Stimulated activated CD4-positive, alpha-beta T cell treated with anti-CD3 and anti-CD28 coated beads, TNF-alpha, amount 100 ng/mL, for 4 hours (primary cell): ENCODE measurements at places on chromosomes 1 and 21.

GRCh38 chr1:109133815-109134214 is 19.9 kb downstream of the ELAPOR1 start:
- DNase-seq, result no peak

DNA sequence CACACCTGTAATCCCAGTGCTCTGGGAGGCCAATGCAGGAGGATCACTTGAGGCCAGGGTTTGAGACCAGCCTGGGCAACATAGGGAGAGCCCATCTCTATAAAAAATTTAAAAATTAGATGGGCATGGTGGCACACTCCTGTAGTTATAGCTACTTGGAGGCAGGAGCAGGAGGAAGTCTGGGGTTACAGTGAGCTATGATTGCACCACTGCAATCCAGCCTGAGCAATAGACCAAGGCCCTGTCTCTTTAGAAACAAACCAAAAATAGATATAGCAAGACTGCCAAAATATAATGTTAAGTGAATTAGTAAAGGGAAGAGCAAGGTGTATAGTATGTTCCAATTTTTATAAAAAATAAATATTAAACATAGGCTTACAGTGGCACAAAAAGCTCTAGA is 28.8 kb downstream of the PLEKHO1 start:
- no peak for DNase-seq

DNA sequence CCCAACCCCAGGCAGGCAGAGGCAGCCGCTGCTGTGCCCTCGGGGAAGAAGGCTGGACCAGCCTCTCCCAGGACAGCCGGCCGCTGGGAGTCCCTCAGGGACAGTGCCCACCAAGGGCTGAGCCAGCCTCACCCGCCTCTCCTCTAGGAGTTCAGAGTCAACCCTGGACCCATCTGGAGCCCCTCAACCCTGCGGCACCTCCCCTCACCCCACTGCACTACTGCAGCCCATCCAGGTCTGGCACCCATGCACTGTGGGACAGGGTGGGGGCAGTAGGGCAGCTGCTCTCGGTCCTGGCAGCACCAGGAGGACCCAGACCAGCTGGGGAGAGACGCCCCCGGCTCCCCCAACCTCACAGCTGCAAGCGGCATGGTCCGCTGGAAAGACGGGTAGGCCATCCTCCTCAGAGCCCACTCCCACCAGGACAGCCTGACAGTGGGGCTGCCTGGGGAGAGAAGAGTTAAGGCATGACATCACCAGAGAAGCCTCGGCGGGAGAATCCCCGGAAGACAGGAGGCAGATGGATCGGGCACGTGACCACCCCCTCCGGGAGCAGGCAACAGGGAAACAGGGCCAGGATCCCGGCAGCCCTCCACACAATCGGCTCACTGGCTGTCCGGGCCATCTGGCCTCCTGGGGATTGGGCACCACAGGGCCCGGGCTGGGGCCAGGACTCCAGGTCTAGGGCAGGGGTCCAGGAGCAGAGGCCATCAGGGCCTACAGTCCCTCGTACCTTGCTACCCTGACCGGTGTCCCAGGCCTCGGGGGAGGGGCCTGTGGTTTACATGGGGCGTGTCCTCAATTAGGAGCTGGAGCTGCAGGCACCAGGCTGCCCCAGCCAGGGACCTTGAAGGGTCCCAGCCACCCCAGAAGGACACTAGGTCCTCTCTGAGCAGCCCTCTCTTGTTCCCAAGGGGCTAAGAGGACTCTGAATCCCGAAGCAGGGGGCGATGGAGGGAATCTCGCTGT is 3.1 kb downstream of the ACAP3 start:
- no peak for DNase-seq

GRCh38 chr1:181033799-181034451 is at the start of gene MR1:
TSS of gene MR1 (plus strand) at chr1:181033983. CDS start at chr1:181034008, 25 bp downstream.
- peak; percentile 13 for DNase-seq

DNA sequence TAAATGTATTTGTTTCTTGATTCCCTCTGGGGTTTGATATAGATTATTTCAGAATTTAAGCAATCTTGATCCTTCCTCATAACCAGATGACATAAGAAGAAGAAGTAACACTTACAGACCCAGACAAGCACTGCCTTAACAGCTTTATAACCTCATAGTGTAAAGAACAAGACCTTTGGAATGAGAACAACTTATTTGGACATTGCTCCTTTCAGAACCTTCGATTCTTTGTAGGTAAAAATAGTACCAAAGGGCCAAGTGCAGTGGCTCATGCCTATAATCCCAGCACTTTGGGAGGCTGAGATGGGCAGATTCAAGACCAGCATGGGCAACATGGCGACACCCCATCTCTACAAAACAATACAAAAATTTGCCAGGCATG is 15.0 kb downstream of the TM2D1 start:
- no peak for DNase-seq

- no peak for DNase-seq
Measured at GRCh38 chr1:26822737-26823395, 3.6 kb upstream of the ZDHHC18 start.

GRCh38 chr1:235637756-235638534 is 11.6 kb downstream of the GNG4 start:
- no peak for DNase-seq

DNA sequence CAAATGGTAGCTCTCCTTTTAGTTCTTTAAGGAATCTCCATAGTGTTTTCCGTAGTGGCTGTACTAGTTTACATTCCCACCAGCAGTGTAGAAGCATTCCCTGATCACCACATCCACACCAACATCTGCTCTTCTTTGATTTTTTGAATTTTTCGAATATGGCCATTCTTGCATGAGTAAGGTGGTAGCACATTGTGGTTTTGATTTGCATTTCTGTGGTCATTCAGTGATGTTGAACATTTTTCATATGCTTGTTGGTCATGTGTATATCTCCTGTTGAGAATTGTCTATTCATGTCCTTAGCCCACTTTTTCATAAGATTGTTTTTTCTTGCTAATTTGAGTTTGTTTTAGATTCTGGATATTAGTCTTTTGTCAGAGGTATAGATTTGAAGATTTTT is 84.6 kb upstream of the B3GALT2 start:
- DNase-seq, result no peak

DNA sequence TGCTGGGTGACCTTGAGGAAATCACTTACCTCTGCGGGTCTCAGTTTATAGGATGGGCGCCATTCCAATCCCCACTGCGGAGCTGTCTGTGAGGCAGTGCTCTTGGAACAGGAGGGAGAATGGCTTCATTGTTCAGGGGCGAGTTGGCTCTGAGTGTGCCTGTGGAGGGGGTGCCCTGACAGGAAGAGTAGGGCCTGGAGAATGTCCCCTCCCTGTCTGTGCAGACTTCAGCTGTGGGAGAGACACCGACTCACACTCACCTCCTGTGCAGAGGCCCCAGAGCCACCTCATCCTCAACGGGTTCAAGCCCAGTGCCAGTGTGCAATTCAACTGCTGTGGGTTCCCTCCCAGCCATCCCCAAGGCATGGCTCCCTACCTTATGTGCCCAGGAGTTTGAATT is 17.1 kb downstream of the ADORA1 start:
- no peak for DNase-seq

GRCh38 chr1:113942527-113942926 is 13.4 kb downstream of the HIPK1 start:
- DNase-seq, result no peak

- no peak for DNase-seq
Measured at GRCh38 chr1:150762552-150762951, 3.0 kb downstream of the CTSS start.

- peak; percentile 22 for DNase-seq
Measured at GRCh38 chr1:26471498-26472319, 531 bp upstream of the HMGN2 start.

DNA sequence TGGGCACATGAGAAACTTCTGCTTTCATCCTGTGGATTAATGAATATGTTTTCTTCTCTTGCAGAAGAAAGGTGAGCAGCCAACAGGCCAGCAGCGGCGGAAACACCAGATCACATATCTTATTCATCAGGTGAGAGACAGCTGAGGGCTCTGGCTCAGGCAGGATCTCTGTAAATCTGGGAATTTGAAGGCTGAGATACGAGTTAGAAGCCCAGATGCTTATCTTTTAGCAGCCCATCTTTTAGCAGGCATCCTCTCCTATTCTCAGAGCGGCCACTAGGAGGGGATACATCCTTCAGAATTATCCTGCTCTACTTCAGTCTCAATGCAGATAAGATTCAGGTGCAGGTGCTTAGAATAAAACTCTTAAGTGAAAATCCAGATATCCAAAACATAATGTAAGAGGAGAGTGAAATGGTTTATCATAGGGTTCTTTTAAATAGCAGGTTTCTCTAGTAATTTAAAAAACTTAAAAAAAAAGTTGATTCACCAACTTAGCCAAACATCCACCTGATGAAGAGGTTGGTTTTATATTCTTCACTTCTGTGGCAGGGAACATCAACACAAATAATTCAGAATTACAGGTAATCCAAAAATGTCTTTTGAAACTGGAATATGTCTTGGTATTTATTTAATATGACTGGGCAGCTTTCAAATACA is 19.3 kb downstream of the SH2D2A start:
- DNase-seq, result no peak

DNA sequence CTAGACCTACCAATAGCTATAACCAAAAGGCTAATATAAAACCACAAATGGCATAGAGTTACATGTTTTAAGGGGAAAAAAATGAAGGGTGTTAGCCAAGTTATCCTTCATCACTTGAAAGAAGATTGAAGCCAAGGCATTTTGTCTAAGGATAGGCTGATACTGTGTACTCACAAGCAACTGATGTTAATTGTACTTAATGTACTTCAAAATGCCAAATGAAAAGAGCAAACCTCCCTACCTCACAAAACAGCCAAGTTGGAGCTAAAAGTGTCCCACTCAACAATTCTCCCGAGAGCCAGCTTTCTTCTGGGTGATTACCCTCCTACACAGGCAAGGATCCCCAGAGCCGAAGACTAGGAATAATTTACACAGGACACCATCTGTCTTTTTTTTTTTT is 4.4 kb upstream of the IGSF3 start:
- DNase-seq, result no peak

DNA sequence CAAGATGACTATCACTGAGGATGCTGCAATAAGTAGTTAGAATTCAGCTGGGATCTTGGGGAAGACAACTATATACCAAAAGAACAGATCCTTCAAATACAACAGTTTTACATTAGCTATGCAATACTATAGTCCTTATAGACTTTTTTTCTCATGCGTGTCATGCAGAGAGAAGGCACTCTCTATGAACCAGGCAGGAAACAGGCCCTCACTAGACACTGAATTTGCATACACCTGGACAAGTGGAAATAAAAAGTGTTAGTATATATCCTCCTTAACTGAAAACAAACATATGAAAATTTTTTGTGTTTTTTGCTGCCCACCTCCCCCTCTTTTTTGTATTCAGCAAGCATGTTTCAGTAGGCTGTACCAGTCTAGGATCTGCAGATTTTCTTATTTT is 29.9 kb downstream of the TMCO1 start:
- DNase-seq, result no peak

GRCh38 chr1:179599623-179600249 is 8.1 kb downstream of the TDRD5 start:
- no peak for DNase-seq
